Neural progenitor cell (in vitro differentiated cells): ENCODE measurements at places on chromosomes 1 and 21. TPM values are rescaled to one million over a fixed set of nuclear protein-coding genes. Genes with fewer than 3 reads are reported as not detected.

DNA sequence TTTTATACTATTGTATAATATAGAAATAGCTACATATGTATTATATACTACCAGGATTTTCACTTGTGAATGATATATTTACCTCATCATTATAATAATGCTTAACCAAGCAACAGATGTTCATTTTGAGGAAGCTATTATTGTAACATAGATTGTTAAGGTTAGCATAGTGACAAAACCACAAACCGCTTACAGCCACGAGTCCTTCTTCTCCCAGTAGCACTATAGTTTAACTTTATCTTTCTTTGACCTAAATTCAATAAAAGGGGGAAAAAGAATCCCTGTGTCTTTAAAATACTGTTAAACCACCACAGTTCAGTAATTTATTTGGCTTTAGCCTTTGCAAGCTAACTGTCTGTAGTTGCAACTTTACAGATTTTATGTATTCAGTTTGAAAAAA, 1039.4 kb upstream of the B3GALT2 start:
- DNase-seq = no peak

GRCh38 chr1:230047114-230047865, 19.7 kb upstream of the GALNT2 start:
- peak; percentile 60 for DNase-seq

Gene LEMD1
- 15.0 and 79.0 TPM in 2 replicates for total RNA-seq

- no peak for DNase-seq
Observed at GRCh38 chr1:159981351-159982055, 27.5 kb upstream of the SLAMF9 start.

DNA sequence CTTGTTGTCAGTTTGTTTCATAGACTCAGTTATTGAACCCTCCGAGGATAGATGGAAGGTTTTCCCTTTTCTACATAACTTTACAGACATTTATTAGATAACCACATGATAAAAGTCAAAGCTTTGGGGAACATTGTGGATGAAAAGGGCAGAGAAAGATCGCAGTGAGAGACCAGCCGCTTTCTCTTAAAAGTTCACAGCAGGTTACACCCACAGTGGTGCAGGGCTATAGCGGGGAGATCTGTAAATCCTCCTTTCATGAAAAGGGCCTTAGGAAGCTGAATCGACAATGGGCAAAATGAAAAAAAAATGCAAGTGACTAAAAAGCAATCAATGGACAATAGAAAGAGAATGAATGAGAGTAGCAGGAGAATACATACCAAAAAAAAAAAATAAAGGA, 218.6 kb downstream of the GRIK1 start:
- peak; percentile 70 for DNase-seq

Gene FCRL4
- not detected in 2 replicates for total RNA-seq

DNA sequence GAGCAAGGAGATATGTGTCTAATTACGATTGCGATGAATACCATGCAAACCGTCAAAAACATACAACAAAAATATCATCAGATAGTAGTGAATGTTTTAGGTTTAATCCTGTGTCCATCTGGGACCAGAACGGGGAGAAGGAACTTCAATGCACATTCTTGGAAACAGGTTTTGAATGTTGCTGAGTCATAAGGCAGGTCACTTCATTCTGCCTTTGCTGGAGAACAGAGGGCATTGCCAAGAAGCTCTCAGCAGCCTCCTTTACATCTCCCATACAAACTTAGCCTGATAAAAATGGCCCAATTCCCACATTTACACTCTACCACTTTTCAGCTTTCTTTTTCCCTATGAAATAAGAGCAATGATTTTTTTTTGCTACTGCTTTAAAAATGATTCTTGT, 78.0 kb upstream of the KCNJ6 start:
- DNase-seq = no peak

Gene KDF1
- 1.1 TPM in 1 of 2 replicates, not detected in the other for total RNA-seq

DNA sequence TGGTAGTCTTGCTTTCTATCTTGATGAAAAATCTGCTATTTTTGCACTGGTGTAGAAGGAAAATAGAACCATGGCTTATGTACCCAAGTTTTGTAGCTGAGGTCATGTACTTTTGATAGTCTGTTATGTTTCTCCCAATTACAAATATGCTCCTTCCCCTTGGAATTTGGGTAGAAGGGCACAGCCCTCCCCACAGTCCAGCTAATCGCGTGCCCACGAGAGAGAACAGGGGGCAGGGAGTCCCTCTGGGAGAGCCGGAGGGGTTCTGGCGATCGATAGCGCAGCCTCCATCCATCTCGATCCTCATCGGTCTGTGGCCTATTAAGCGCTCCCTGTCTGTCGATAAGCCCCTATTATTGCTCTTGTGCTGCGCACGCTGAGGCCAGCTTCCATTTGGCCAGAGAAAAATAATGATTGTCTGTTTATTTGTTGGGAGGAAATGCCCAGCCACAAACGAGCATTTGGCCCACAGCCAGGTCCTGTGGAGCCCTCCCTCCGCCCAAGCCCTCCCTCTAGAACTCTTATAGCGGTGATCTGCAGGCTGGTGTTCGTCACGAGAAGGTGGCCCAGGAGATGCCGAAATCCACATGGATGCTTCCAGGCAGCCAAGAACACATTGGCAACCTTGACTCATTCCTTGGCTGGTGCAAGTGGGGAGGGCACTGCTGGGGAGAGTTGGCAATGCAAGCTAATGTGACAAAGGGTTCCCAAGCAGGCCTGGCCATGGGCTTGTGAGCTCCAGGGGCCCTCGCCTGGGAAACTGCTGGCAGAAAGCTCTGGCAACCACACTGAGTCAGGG, 134.7 kb upstream of the TNR start:
- no peak for DNase-seq

Gene CASQ2
- total RNA-seq = not detected in 2 replicates

GRCh38 chr1:246794048-246794827, 70.0 kb downstream of the SCCPDH start:
- DNase-seq = peak; percentile 26

Gene RAP1GAP
- 2.6 and 3.9 TPM in 2 replicates for total RNA-seq

DNA sequence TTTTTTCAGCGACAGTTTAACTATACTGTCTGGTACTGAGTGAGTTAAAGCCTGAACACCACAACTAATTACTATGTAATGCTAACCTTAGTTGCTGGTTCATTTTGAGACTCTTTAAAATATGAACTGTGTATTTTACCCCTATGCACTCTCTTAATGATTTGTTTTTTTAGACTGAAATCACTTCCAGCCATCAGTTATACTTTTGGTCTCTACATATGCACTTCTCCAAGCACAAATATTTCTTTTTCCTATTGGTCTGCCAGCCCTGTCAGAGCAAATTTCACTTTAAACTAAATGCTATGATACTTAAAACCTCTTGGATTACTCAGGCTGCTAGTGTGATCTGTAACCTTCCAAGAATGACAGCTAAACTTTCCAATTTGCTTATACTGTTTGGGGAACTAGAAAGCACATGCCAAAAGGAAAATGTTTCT, 38.1 kb upstream of the SCYL3 start:
- no peak for DNase-seq

Gene C1QB
- total RNA-seq = not detected in 2 replicates

- no peak for DNase-seq
Observed at GRCh38 chr1:29441916-29442668, 205.8 kb downstream of the PTPRU start.

Gene TTC34
- 0.09 and 0.87 TPM in 2 replicates for total RNA-seq

Gene WRAP73
- total RNA-seq = 12.0 and 18.8 TPM in 2 replicates

DNA sequence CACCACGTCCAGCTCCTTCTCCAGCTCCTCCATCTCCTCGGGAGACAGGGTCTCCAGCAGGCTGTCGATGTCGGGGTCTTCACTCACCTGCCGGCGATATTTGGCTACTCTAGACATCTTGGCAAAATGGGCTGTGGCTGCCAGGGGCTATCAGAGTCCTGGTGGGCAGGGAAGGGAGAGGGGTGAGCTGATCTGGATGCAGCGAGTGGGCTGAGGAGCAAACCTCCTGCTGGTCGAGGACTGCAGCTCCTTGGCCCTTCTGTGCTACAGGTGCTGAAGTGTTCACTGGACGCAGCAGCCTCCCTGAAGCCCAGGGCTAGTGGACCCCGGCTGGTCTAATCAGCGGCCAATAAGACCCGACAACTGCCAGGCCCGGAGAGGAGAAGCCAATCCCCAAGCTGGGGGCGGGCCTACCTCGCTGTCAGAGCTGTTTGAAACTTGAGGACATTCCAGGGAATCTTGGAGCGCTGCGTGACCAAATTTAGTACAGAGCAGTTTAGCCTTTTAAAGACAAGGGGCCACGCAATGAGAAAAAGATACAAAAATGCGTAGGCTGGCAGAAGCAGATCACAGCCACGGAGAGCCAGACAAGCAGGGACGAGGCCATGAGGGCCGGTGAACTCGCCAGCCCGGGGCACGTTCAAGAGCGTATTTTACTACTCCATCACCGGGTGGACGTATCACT, at the start of gene LMOD1:
TSS of gene LMOD1 (minus strand) at position 325 of the 685 bp plus-strand sequence. CDS start at position 117, 208 bp downstream.
- peak; percentile 95 for DNase-seq

DNA sequence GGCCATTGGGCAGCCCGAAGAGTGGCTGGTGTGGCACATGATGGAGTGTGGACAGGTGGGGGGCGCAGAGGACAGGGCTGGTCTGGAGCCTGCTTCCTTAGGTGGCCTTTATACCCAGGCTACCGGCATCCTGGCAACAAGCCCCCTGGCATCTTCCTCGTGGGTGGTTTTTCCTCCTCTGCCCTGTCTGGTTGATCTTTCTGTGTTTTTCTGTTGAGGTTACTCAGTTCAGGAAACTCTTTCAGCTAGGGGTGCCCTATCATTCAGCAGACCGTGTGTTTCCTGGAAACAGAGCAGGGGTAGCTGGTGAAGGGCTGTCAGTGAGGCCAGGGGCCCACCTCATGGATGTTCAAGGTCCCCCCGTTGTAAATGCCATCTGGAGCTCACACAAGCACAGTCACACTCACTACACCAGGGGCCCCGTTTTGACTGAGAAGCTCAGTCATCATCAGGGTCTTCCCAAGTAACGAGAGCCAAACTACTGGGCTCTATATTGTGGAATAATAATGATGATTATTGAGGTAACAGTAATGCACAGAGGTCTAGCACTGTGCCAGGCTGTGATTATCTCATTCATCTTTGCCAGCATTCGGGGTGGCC, at the start of gene KRTAP12-4:
TSS of gene KRTAP12-4 (minus strand) at position 84 of the 600 bp plus-strand sequence. CDS start at position 39, 45 bp downstream.
- no peak for DNase-seq

GRCh38 chr1:44830900-44831304, 12.2 kb downstream of the PTCH2 start:
- no peak for DNase-seq

Gene CBS
- 56.9 and 118 TPM in 2 replicates for total RNA-seq

- DNase-seq = no peak
Observed at GRCh38 chr1:170663404-170664092, 383 bp upstream of the PRRX1 start.

- DNase-seq = peak; percentile 12
Observed at GRCh38 chr1:100299521-100300222, 33.7 kb downstream of the RTCA start.

Gene KRTAP21-2
- total RNA-seq = not detected in 2 replicates

Gene CD52
- 2.5 and 7.3 TPM in 2 replicates for total RNA-seq

DNA sequence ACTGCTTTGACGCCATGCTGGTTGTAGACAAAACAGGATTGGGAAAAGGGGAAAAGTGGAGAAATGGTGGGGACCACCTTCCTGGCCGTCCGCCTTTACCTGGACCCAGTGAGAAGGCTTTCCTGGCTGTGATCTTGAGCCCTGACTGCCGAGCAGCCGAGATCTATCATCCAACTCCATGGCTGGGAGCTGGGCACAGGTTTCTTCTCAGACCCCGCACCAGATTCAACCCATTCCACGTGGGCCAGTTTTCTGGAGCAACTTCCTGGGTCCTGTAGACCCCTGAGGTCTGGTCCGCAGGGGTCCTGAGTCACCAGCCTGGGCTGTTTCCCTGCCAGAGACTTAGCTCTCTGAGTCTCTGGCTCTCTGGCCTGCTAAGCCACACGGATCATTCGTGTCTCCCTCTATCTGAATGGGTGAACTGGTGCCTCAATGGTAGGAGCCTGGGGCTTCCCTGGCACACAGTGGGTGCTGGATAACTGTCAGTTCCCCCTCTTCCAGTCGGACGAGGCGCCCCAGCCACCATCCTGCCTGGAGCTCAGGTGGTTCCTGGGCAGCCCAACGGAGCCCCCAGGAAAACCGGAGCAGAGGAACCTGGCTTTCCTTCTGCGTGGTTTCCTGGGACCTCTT, 4.5 kb upstream of the NPHP4 start:
- DNase-seq = no peak

Gene LRRC39
- 0.54 and 0.87 TPM in 2 replicates for total RNA-seq

DNA sequence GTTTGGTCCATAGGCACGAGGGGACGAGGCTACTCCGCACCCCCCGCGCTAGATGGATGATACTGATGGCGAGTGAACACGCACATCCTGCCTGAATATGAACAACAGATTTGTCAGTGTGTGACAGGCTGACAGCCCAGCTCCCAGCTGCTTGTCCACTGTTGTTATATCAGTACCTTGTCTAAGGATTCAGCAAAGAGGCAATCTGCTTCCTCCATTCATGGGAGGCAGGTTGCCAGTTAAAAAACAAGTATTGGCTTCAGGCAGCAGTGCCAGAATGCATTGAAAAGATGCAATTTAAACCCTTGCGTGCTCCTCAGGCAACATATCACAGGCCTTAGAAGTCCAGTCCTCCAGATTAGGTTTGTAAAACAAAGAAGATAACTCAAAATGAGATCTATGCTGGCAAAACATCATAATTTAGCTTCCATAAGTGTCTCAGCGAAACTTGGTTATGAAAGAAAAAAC, 223.3 kb downstream of the GPATCH2 start:
- no peak for DNase-seq

Gene C1orf159
- 8.0 and 24.0 TPM in 2 replicates for total RNA-seq

GRCh38 chr1:84672080-84672854, 18.0 kb downstream of the SSX2IP start:
- no peak for DNase-seq

DNA sequence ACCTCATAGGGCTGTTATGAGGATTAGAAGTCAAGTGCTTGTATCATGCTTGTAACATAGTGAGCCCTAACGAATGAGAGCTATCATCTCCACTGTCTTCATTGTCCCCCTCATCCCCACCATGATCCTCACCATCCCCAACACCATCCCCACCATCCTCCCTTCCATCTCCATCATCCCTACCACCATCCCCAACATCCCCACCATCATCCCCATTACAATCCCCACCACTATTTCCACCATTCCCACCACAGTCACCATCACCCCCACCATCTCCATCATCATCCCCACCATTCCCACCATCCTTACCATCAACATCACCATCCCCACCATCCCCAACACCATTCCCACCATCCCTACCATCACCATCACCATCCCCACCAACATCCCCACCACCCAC, 39.1 kb upstream of the PADI1 start:
- no peak for DNase-seq

Gene ANGPTL1
- not detected in 2 replicates for total RNA-seq

GRCh38 chr21:46662765-46663500, 27.5 kb downstream of the PRMT2 start:
- no peak for DNase-seq

DNA sequence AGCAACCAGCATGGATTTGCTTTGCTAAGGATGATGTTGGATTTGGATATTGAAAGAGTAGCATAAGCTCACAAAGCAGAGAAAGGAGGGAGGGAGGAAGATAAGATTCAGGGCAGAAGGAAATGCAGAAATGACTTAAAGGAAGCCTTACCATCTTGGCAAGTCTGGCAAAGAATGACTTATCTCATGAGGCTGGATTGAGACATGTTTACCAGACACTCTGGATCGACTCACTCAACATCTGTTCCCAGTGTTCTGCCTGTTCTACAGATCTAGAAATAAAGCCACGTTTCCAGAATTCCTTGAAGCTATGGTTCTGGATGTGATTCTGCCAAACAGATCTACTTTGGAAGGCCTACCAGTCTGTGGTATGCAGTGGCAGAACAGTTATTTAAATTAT, 38.8 kb upstream of the CTBS start:
- DNase-seq = no peak
